Left ventricle myocardium inferior (tissue), 1 donor: ENCODE measurements at places on chromosomes 2 and 18. TPM values are rescaled to one million over a fixed set of nuclear protein-coding genes. Genes with fewer than 3 reads are reported as not detected.
A peak's percentile ranks its signal among the peaks of the same experiment; 100 is the strongest.

- no peak for DNase-seq
These were observed 11.6 kb downstream of the KANSL3 start for GRCh38 chr2:96626553-96626942.

GRCh38 chr2:213251618-213252017 is 32.6 kb upstream of the SPAG16 start:
- no peak for DNase-seq

The ANKRD62 gene
- not detected for total RNA-seq

- DNase-seq = no peak
These were observed 198.2 kb downstream of the DLGAP1 start for GRCh38 chr18:4256766-4257417.

DNA sequence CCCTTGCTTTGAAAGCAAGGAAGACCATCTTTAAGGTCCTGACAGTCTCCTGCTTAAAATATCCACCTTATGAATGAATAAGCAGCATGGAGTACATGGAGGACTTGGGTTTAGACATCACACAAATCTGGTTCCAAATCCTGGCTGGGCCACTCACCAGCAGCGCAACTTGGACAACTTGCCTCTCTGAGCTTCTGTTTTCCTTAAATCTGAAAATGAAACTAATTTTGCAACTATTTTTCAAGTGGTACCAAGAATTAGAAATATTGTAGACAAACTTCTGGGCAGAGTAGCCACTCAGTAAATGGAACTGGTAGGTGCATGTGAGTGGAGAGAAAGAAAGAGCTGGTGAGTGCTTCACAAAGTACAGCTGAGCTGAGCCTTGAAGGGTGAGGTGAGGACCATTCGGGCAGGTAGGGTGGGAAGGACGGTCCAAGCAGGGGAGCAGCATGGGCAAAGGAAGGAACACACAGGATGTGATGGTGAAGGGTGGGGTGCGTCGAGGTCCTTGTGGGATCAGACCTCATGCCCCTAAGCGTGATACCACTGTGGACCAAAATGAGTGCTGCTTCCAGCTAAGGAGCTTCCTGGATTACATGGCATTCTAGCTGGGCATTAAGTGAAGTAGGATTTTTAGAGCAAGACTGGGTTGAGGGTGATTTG is 14.4 kb upstream of the TET3 start:
- no peak for DNase-seq

DNA sequence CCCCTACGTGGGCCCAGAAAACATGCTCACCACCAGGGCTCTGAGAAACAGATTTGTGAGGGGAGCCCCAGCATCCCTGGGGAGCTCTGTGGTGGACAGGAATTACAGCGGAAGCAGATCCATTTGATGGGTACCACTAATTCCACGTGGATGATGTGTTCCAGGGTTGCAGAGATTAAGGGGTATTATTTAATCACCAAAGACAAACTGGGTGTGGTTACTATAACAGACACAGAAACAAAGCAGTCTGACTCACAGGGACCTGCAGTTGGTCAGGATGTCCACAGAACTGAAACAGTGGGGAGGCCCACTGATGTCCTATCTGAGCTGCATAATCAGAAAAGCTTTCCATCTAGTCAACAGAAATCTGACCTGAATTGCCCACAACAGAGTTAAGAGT is 65.8 kb downstream of the PSMG2 start:
- DNase-seq = no peak

GRCh38 chr18:21402272-21402671 is 160.2 kb downstream of the GREB1L start:
- DNase-seq = no peak

GRCh38 chr2:158403237-158403636 is 53.3 kb downstream of the CCDC148 start:
- no peak for DNase-seq

DNA sequence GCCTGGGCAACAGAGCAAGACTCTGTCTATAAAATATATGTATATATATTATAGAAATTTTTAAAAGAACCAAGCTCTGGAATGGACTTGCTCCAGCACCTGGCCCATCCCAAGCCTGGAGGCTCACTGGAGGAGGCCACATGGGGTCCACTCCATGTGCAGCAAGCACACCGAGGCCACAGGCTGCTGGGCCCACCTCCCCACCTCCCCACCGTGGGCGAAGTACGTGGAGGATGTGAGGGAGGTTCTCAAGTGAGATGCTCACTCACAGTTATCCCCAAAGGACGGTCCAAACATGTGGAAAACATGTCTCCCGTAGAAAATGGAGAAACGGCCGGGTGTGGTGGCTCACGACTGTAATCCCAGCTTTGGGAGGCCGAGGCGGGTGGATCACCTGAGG is 13.9 kb upstream of the RAB17 start:
- DNase-seq = no peak

The YES1 gene
- 21.7 TPM for total RNA-seq

- peak; percentile 15 for DNase-seq
These were observed 10.5 kb downstream of the CAPN10 start for GRCh38 chr2:240597054-240597418.

The SERPINB12 gene
- total RNA-seq = not detected

GRCh38 chr2:235860111-235860510 is 308.1 kb downstream of the GBX2 start:
- no peak for DNase-seq

The MYCN gene
- total RNA-seq = 0.38 TPM

DNA sequence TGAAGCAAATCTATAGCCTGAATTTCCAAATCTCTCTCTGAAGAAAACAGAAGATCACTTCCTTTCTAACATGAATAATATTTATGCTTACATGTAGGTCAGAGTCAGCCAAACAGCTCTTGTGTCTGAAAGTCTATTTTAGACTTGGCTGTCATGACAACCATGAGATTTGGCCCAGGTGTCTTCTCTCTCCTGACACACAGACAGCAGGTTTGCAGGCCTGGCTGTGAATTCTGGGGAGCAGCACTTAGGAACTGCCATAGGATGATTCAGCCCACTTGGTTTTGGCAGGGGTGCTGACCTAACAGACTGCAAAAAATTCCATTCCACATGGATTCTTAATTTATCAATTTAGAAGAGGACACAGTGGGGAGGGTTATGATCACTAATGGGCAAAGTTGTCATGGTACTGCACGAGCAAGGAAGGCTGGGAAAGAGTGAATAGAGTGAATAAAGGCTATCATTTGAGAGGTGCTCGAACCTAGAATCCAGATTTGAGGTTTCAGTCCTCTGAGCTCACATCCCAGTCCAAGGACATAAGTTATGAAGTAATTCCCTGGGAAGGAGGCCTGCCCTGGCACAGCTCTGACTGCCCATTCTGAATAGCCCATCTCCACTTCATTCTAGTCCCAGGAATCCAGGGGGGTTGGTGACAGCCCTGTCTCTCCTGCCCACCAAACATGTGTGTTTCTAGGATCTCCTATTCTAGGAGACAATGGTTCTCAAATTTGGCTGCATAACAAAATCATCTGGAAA is 453.9 kb upstream of the TRIB2 start:
- no peak for DNase-seq

- DNase-seq = no peak
These were observed 84.8 kb upstream of the ITGA6 start for GRCh38 chr2:172342611-172343010.

DNA sequence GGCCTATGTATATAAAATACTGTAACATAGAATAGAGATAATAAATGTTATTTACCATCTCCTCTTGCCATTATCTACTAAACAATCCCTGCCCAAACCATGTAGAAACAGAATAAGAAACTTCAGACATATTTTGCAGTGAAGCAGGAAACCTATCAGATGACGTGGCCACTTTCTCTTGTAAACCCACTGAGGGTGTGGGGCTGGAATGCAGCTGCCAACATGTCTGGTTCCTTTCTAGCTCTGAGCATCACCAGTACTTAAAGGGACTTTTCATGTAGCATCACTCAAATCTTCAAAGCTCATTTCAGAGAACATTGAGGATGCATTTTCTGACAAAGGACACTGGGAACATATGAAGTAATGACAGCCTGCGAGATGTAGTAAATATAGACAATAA is 251.8 kb downstream of the LPIN1 start:
- DNase-seq = no peak

DNA sequence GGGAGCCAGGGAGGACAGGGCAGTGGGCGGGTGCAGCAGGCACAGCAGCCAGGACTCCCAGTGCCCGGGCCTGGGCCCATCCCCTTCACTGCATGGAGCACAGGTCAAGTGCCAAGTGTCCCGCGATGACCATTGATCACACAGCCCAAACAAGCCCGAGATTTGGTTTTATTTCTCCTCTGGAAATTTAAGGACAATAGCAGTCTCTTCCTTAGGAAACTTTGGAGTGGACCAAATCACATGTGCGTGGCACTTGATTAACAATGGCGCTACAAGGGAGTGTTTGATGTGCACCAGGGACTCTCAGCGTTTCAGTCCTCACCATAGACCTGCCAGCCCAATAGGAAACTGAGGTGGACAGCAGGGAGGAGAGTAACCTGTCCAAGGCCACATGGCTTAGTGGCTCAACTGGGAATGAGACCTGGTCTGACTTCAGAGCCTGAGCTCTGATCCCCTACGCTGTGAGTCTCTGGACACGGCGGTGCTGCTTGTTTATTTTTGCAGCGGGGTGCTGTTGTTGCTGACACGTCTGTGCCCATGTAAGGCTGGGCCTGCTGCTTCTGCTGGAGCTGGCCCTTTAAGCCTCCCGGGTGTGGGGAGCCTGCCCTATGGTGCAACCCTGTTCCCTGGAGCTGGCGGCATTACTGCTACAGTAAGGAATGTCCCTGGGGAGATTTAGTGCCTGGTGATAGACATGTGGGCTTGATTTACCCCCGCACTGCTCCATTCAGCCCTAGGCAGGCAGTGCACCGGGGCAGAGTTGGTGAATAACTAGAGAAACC is 194.2 kb downstream of the INHBB start:
- peak; percentile 66 for DNase-seq

DNA sequence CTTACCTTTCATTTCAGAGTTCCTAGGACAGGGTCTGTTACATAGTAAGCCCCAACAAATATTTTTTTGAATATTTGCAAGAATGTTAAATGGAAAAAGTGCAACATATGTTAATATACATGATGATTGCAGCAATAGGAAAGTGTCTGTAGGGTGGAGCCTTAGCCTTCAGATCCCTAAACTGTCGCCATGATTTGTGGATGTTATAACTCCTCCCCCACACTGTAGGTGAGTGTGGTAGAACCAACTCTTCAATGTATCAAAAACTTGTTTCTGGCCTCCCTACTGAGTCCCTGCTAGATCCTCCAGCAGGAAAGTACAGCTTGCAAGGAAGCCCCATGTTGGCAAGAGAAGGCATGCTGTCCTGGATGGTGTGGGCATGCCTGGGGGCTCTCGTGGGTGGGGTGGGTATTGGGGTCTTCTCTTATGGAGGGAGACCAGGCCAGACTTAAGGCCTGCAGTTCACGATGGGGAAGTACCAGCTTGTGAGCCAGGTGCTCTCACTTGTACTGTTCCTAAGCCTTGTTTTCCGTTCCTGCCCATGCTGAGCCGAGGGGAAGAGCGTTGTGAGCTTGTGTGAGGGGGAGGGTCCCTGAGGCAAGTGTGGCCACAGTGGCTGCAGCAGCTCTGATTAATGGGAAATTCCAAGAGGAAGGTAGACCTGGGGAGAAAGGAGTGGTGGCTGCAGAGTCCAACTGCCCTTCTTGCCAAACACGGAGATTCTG is 11.4 kb downstream of the FHOD3 start:
- DNase-seq = no peak

- DNase-seq = no peak
These were observed 998.0 kb downstream of the DSC3 start for GRCh38 chr18:30044496-30044895.

GRCh38 chr2:70145851-70146739 is 44.7 kb downstream of the C2orf42 start:
- DNase-seq = no peak

The STPG4 gene
- total RNA-seq = not detected

GRCh38 chr2:126878601-126879000 is 20.1 kb upstream of the TEX51 start:
- DNase-seq = no peak

DNA sequence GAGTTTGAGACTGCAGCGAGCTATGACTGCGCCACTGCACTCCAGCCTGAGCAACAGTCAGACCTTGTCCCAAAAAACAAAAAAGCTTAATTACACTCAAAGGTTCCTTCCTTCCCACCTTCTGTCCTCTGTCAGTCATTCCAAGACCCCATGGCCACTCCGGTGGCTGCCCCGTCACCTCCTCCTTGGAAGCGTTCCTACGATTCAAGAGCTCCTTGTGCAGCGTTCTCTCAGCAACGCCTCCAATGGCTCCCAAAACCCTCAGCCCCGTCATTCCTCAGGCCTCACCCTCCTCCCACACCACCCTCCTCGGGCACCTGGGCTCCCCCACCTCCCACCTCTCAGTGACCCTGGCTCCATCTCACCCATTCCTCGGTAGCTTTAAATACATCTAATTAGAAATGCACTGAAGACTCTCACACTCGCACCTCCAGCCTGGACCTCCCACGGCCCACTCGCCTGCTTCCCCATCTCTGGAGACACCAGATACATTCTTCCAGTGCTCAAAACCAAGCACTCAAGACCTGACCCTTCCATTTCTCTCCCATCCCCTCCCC is 8.0 kb downstream of the PASK start:
- no peak for DNase-seq

DNA sequence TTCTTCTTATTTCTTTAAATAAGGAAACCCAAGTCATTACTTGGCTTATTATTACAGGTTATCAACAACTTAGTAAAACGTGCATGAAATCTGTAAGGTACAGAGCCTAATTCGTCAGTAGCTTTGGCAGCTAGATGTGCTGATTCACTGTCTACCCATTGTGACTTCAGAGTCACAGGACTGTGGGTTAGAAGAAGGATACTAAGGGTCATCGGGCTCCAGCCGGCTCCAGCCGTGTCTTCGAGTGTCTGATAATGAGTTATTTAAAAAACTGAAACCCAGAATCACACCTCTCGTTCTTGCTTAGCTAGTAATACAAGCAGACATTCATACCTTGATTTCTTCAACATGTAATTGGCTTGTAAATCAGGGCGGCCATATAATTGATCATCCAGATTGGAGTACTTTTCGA is 170.5 kb downstream of the FMNL2 start:
- DNase-seq = no peak

DNA sequence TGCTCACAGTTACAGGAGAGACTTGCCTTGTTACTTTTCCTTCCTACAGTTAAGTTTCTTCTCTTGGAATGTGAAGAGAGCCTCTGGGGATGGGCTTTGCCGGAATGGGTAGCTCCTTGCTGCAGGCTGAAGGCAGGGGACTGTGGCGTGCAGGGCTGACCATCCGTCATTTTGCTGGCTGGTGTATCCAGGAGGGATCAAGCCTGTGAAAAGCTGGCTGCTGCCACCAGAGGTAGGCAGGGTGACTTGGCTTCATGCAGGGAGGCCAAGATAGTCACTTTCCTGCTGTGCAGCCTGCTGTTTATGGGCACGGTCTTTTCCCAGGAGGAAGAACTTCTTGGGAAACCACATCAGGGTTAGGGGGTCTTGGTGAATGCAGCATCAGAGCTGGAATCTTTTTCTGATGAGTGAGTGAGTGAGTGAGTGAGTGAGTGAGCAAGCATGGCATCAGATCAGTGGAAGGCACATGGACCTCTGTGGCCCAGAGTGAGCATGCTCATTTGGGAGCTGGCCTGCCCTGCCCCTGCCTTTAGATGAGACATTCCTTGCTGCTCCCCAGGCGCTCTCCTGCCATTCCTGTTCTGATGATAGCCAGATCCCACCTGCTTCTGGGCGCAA is 33.0 kb downstream of the FHOD3 start:
- no peak for DNase-seq

The GPR45 gene
- total RNA-seq = not detected

- DNase-seq = no peak
These were observed 205.3 kb downstream of the LRP1B start for GRCh38 chr2:141925511-141925910.
